ENCODE measurements at places on chromosomes 11 and 22.

- DNase-seq = no peak
Measured at GRCh38 chr11:117096201-117096991, 1.8 kb downstream of the SIK3 start.

GRCh38 chr22:42442748-42443147, 10.5 kb upstream of the NFAM1 start:
- DNase-seq = no peak

DNA sequence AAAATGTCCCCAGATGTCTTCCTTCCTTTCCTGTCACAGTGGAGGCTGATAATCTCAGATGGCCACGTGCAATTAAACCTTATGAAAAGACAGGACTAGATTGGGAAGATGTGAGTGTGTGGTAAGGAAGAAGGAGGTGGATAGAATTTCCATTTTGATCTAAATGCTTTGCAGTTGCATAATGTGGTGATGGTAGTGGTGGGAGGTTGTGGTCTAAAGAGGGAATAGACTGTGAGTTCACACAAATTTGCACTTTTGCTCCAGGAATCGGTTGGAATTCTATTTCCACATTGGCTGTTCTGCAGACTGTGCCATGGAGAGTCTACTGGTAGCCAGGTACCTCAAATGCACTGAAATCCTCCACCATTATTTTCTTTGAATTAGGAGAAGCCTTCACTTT, 93.3 kb downstream of the ZBTB16 start:
- no peak for DNase-seq

DNA sequence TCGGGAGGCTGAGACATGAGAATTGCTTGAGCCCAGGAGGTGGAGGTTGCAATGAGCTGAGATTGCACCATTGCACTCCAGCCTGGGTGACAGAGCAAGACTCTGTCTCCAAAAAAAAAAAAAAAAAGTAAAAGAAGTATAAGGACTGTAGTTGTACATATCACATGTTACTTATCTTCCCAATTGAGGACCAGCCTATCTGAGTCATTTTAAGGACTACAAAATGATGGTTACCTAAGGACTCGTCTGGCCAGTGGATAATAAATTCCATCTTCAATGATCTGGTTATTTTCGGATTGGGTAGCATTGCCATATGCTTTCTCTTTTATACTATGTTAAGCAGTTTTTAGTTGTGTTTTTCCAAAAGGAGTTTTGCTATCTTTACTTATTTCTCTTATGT, 55.3 kb downstream of the PPFIA1 start:
- DNase-seq = no peak

GRCh38 chr11:62419943-62420342, 1.1 kb downstream of the SCGB1A1 start:
- no peak for DNase-seq

GRCh38 chr11:102385085-102386007, 38.3 kb downstream of the BIRC2 start:
- DNase-seq = no peak

- DNase-seq = no peak
Measured at GRCh38 chr11:128389461-128389976, 197.8 kb downstream of the ETS1 start.

DNA sequence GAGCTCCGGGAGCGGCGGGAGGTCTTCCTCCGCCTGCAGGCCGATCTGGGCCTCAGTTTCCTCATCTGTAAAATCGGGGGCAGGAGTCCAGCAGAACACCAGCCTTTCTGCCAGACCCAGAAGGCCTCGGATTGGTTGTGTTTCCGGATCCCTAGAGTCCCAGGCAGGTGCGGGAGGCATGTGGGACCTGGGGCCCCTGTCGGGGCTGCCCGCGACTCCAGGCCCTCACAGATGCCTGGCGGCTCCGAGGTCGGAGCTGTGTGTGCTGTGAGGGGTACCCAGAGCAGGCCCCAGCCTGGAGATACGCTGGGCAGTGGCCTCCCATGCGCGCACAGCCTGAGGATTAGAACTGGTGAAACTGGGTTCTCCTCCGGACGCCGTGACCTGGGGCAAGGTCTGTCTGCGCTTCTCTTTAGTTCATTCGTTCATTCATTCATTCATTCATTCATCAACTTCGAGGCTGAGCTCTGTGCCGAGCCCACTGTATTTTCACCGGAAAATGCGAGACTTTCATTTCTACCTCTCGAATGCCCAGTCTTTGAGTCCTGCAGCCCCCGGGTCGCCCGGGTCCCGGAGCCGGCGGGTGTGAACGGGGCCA, 24.6 kb downstream of the FLRT1 start:
- DNase-seq = no peak

- no peak for DNase-seq
Measured at GRCh38 chr11:72668629-72669347, 5.4 kb downstream of the PDE2A start.

DNA sequence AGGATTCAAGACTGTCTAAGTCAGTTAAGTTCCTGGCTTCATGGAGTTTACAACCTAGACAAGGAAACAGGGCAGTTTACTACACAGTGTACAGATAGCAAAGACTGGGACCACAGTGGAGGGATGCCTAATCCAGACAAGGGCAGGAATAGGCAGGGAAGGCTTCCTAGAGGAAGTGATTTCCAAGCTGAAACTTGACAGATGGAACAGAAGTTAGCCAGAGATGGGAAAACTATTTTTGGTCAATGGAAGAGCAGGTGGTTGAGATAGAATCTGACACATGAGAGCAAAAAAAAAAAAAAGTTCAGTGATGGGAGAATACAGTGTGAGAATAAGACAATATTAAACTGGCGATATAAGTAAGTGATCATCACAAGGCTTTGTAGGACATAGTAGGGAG, 1.3 kb downstream of the COA4 start:
- DNase-seq = no peak

GRCh38 chr11:36356201-36356600, 60.1 kb downstream of the PRR5L start:
- DNase-seq = no peak

DNA sequence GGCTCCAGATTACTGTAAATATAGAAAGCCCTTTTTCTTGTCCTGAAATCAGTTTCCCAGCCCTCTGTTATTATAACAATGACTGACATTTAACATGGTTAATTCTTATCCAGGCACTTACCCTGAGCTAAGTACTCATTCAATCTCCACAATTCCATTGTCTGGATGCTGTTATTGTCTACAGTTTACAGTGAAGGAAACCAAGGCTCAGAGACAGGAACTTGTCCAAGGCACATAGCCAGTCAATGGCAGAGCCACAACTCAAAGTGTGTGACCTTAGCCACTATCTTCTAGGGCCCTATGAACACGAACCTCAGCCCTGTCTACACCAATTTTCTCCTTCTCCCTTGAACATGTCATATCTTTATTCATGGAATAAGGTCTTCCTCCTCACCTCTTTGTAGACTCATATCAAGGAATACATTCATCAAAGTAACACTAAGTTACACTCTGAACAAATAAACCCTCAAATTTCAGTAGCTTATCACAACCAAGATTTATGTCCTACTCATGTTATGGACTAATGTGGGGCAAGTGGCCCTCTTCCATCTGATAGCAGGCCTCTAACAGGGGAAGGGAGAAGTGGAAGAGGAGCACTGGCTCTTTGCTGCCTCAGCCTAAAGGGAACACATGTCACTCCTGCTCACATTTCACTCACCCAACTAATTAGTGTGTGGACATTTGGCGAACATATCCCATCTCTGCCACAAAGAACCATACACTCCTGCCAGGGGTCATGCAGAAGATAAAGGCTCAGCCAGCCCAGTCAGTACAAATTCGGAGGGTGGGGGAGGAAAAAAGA, 39.3 kb upstream of the APLNR start:
- DNase-seq = no peak

DNA sequence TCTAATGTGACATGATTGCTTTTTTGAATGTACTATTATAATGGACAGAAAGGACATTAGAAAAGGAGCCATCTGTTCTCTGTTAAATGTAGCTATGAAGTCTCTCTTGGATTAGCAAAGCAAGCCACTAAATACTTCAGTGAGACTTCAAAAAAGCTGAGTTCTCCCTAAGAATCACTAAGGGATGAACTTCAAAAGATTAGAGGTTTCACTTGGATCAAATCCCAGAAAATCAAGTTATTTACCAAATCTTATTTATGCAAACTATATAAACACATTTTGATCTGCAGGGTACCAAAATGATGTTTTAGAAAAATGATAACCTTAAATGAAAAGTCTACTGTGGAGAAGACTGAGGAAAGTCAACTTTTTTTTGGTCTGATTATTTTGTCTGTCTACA, 82.1 kb upstream of the MTMR2 start:
- no peak for DNase-seq

- no peak for DNase-seq
Measured at GRCh38 chr11:33930317-33931021, 38.6 kb upstream of the LMO2 start.

- no peak for DNase-seq
Measured at GRCh38 chr11:25242928-25243327, 746.1 kb downstream of the LUZP2 start.

GRCh38 chr11:117444711-117445658, 117.3 kb downstream of the CEP164 start:
- DNase-seq = no peak

DNA sequence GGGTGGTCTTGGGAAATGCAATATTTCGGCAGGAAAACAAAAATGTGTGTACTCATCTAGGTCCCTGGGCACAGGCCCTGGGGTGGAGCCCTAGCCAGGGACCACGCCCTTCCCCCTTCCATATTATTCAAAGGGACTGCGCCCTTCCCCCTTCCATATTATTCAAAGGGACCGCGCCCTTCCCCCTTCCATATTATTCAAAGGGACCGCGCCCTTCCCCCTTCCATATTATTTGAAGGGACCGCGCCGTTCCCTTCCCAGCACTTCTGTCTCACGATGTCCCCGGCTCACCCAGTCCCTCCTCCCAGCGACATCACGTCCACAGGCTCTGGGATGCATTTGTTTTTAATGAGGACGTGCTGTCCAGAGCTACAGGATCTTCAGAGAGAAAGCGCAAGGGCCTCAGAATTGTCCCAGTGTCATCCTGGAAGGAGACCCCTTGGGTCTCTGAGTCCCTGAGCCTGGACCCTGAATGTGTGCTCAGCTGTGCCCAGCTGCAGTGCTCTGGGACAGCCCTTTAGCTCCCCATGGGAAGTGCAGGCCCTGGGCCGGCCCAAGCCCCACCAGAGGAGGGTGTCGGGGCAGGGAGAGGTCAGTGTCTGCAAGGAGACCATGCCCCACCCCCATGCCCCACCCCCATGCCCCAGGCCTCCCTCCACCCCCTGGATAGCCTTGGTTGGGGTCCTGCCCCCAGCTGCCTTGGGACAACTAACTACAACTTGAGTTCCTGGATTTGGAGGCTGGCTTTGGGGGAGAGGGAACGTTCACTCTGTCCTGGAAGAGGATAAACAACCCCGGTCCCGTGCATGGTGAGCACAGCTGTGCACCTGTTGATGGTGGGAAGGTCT, 810.0 kb downstream of the BRD1 start:
- DNase-seq = no peak

- no peak for DNase-seq
Measured at GRCh38 chr22:48474881-48475280, 1352.8 kb downstream of the BRD1 start.

- no peak for DNase-seq
Measured at GRCh38 chr11:120249279-120250262, 9.6 kb downstream of the POU2F3 start.

- no peak for DNase-seq
Measured at GRCh38 chr11:69209421-69210309, 53.9 kb downstream of the SMIM38 start.

DNA sequence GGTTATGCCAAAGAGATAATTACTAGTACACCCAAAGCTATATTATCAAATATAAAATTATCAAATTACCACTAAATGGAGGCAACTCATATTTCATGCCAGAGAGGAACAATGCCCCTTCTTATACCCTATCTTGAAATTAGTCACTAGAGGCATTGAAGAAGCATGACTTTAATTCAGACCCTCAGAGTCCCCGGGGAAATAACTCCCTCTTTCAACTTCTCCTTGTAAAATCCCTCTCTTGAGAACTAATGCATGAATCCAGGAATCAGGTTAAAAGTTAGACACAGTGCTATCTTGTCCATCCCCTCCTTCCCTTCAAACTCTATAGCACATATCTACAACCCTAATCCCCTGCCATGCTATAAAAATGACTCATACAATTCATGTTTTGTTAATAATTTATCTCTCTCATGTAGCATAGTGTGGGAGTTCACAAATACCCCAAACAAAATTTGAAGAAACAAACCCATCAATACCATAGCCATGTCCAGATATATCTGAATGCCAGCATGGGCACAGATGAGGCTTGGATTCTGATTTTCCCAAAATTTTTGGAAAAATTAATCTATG, 665.4 kb downstream of the KCNA4 start:
- DNase-seq = no peak

DNA sequence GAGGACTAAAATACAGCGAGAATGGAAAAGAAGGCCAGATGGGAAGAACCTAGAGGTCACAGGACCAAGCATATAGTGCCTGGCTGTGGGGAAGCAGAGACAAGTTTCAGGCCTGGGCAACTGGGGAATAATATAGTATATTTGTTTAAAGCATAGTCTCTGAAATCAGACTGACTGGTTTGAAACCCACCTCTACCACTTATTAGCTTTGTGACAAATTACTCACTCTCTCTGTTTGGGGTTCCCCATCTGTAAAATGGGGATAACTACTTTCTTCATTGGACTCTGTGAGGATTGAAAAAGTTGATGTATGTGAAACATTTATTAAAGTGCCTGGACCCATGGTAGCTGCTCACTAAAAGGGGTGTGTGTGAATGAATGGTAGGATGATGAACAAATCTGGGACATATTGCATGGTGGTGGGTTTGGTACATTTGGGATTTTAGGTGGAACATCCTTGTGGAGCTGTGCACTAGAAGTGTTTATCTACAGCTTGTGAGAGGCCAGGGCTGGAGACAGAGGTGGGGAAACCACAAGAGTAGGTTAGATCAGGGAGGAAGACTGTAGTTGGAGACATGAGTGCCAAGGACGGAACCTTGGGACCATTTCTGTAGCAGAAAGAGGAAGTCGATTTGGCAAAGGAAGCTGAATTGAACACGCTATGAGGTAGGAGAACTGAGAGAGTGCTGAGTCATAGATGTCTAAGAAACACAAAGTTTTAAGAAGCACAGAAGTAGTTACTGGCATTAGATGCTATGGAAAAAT, 52.6 kb downstream of the SWAP70 start:
- no peak for DNase-seq

- DNase-seq = no peak
Measured at GRCh38 chr22:19579880-19580279, 55.7 kb upstream of the CLDN5 start.

DNA sequence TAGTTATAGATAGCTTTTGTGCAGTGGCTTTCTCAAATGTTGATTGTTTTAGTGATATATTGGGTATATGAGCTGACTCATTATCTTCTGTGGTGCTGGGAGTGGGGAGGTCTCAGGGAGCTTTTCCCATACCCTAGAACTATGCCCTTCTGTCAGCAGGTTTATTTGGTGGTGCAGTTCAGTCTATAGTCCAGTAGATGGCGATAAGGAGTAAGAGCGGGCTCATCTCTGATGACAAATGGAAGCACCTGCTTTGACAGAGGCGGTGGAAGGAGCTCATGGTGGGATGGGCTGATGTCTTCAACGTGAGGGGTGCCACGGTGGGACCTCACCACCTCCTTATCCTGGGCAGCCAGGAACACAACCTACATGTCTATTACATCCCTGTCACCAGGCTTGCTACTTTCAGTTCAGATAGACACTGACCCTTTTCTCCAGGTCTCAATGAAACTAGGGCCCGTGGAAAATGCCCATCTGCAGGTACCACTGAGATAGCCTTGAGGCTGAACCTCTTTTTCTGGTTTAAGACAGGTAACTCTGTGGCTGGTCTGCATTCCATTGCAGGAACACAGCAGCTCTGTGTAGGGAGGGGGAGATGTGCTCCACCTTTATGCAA, 13.0 kb upstream of the OR6A2 start:
- no peak for DNase-seq
